ENCODE measurements at places on chromosomes 5 and 9.
A peak's percentile ranks its signal among the peaks of the same experiment; 100 is the strongest.

GRCh38 chr5:151095341-151096000, 14.6 kb upstream of the TNIP1 start:
- no peak for ATAC-seq

- ATAC-seq = no peak
Measured at GRCh38 chr5:1838013-1838412, 36.8 kb downstream of the NDUFS6 start.

GRCh38 chr5:114948986-114949621, 220.6 kb downstream of the TRIM36 start:
- no peak for ATAC-seq

DNA sequence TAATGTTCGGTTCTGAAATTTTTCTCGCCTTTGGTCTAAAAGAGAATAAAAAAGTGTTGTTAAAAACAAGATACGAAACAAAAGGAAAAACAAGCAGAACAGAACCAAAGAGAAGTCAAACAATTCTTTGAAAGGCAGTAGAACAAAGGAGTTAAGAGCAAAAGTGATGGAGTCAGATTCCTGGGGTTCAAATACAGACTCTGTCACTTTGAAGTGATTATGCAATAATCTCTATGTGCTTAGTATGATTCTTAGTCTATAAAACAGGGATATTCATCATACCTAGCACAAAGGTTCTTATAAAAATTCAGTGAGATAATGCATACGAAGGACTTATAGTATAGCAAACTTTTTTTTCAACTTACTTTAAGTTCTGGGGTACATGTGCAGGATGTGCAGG, 48.3 kb downstream of the C9 start:
- no peak for ATAC-seq

DNA sequence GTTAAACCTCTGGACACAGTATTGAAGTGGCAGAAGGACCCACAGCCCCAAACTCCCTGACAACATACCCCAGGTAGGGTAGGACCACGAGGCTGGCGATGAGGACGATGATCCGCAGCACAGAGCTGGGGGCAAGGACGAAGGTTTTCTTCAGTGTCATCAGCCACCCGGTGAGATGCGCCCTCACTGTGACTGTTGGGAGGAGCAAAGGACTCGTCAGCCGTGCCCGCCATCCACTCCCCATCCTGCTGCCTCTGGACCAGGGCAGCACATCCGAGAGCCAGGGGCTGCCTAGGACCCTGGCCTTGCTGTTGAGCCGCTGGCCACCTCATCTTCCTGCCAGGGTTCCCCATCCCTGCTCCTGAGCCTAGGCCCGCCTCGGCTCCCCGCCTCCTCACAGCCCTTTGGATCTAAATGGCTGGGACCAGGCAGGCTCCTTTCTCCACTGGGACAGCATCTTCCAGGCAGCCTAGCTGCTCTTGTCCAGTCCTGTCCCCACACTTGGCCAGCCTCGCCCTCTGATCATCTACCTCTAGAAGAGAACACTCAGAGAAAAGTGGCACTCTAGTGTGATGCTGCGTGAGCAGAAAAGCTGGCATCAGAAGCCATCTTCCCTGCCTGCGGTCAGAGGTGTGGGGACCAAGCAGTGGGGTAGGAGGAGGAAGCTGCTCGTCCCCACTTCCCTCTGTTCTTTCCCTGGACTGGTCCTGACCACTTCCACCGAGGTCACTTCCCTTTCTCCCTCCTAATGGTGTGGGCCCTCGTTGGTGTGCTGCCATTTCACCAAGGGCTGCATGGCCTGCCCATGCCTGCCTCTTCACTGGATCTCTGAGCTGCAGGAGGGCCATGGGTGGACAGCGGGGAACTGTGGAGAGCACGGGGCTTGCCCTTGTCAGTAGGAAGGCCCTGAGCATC, 49.2 kb downstream of the OTULIN start:
- ATAC-seq = peak; percentile 8

GRCh38 chr9:133260334-133261102, 14.5 kb downstream of the ABO start:
- ATAC-seq = no peak

DNA sequence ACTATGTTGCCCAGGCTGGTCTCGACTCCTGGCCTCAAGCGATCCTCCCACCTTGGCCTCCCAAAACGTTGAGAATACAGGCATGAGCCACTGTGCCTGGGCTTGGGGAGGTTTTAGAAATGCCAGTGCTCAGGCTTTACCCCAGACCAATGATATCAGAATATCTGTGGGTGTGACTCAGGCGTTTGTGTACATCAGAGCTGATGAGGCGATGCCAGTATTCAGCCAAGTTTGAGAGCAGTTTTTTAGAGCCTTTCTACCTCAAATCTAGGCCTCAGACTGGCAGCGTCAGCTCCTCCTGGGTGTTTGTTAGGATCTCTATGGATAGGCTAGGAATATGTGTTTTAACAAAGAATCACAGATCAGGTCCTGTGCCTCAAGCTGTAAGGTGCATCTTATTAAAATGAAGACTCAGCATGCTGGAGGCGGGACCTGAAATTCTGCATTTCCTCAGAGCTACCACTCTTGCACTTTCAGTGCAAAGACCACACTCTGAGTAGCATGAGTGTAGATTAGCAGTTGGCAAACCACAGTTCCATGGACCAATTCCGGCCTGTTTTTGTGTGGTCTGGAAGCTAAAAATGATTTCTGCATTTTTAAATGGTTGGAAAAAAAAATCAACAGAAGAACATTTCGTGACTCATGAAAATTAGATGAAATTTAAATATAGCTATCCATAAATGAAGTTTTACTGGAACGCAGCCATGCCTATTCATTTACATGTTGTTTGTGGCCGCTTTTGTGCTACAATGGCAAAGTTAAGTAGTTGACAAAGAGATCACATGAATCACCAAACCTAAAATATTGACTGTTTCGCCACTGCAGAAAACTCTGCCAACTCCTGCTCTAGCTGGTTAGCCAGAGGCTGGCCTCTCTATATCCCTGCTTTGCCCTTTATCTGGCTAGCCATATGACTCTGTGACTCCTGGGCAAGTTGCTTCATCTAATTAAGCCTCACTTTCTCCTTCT, 92.2 kb downstream of the KLF4 start:
- no peak for ATAC-seq

DNA sequence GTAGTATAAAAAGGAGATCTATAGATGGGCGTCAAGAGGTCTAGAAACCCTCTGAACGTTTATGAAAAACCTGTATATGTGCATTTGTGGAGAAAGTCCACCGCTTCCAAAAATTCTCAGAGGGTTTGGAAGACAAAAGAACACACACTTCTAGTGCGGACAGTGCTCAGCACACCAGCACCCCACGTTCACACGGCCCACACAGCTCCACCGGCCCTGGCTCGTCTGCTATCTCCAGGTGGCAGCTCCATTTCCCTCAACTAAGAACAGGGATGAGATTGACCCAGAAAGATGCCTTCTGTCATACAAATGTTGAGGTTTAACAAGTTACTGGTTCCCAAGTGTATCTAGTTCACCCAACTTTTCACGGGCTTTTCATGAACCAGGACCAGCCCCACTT, 255.1 kb downstream of the NR2F1-AS1 start:
- ATAC-seq = no peak

GRCh38 chr5:125011419-125011818, 265.0 kb upstream of the ZNF608 start:
- ATAC-seq = no peak

DNA sequence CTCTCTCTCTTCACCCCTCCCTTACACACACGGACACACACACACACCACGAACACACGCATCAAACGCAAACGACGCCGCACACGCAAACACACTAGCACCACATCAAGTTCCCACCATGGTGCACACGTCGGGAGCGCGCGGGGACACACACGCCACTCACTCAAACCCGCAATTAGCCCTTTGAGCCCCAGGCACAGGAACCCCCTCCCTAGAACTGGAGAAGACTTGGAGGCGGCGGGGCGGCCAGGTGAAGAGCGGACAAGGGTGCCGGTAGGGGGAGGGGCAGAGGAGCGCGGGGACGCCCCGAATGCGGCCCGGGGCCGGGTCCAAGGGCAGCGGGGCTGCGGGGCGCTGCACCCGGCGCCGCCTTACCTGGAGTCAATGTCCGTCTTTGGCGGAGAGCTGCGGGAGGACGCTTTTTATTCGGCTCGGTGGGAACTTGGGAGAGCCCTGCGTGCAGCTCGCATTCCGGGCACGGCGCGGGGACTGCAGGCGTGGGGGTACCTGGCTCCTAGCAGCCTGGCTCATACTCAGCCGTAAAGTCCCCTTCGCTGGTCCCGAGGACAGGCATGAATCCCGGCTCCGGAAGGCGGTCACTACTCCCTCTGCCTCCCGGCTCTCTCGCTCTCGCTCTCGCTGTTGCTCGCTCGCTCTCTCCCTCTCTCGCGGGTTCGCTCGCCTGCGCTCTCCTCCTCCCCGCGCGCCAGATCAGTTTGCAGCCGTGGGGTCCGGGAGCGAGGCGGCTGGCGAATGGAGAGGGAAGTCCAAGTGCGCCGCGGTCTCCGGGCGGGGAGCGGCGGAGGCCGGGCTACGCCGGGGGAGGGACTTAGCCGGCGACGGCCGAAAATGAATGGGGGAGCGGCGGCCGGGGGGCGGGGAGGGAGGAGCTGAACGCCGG, at the start of gene BRINP1:
BRINP1 (minus strand) TSS at position 755 of the 901 bp plus-strand sequence. CDS start 56,080 bp downstream, outside the sequence.
- no peak for ATAC-seq

GRCh38 chr9:71706176-71706575, 62.1 kb downstream of the CEMIP2 start:
- ATAC-seq = no peak

DNA sequence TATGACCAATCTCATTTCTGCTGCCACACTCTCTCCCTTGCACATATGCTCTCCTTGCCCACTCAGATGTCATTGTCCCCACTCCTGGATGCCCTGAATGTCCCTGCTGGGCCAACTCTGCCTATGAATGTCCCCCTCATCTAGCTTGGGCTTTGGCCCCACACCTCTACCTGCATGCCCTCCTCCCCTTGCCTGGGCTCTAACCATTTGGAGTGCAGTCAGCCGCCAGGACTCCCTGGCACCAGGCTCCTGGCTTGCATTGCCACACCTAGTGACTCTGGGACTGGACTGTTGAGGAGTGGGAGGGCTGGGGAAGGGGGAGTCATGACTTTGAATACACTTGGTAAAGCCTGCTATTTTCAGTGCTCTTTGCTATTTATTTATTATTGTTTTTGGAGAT, 41.6 kb upstream of the POMT1 start:
- ATAC-seq = no peak

DNA sequence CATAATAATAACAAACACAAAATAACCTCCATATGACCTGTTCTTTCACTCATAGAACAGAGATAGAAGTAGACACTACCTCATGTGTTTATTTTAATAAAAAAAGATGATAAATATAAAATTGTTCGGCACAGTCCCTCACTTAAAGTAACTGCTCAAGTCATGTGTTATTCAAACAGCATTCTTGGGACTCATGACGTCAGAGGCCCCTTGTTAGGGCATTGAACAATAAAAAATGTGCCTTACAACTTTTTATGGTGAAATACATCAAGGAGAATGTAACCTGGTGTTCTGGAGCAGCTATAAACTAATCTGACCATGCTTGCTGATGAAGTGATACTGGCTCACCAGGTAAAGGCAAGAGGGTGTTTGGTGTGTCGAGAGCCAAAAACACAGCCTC, 12.2 kb upstream of the NDFIP1 start:
- ATAC-seq = no peak

GRCh38 chr9:125472926-125473701, 211.5 kb downstream of the GAPVD1 start:
- ATAC-seq = no peak

DNA sequence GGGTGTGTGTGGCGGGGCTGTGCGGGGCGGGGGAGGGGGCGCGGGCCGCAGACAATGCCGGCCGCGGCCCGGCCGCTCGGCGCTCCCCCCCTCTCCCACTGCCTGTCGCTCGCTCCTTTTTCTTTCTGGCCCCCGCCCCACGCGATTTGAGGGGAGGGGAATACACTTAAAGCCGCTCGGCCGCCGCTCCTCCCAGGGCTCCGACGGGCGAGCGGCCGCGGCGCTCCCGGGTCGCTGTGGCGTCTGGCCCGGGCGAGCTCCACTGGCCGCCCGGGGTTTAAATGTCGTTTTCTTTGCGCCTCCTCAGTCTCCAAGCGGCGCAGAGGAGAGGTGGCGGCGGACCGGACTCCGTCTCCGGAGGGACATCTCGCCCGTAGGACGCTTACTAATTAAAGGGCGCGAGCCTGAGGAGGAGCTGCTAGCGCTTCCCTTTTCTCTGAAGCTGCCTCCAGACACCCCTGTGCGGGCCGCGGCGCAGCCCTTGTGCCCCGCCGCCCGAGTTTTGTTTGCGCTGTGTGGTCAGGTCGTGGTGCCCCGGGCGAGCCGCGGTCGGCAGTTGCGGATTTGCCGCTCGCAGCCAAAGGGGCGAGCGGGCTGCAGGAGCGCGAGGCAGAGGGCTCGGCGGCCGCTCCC, 1.4 kb downstream of the ZSWIM6 start:
- ATAC-seq = no peak

DNA sequence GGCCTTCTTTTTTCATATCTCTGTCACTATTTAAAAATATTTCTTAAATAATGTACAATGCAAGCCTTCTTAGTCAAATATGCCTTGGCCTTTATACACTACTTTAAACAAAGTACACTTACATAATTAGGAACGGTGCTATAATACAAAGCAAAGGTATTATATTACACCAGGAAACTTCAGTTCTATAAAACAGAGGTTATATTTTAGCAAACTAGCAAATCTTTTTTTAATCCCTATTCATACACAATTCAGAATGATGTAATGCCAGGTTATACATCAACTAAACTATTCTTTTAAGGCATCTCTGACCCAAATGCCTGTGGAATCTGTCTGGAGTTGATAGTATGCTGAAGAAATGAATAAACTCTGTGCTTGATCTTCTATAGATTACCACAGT, 10.7 kb upstream of the LURAP1L start:
- no peak for ATAC-seq

- no peak for ATAC-seq
Measured at GRCh38 chr9:133125941-133126696, 5.1 kb upstream of the RALGDS start.

DNA sequence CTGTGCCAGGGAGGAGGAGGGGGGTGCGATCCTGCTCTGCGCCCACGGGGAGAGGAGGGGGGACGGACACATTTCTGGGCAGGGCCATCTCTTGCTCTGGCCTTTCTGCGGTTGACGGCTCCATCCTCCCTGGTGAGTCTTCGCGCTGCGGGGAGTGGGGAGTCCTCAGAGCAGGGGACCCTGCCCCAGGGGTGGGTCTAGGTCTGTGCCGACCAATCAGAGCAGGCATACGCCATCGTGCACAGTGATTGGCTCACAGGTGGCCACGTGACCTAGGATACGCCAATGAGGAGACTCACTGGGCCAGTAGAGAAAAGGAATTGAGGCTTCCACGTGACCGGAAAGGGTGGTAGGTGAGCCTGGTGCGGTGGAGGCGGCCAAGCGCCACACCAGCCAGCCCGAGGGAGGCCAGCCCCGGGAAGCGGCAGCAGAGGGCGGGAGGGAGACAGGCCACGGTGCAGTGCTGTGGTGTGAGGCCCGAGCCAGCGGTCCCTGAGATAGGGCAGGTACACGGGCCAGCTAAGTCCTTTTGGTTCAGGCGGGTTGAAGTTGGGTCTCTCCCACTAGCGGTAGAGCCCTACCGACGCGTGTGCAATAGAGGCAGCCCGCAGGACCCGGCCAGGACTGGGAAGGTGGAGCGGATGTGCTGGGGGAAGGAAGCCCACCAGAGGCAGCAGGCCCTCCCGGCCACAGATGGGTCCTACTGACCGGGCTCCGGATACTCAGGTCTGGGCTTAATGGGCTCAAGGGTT, 65.2 kb upstream of the RNF130 start:
- no peak for ATAC-seq

All from activated T-helper 17 cell treated with anti-CD3 and anti-CD28 coated beads, Interleukin-2, amount 50 U/mL, for 72 hours (primary cell).